ENCODE measurements at places on chromosomes 2 and 18.

DNA sequence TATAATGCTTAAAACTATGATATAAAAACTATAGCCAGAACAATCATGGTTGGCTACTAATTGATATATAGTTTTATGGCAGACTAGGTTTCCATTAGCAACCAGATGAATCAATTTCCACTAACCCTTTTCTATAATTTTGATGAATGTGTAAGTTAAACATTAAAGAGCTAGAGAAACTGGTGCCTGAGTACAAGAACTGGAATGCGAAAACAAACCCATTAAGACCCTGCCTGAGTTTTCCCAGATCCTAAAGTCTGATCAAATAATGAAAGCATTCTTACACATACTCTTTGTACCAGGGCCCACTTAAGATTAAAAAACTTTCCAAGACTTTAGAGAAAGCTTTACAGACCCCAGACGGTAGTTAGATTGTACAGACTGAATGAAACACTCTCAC is 21.3 kb downstream of the MRPL19 start:
- DNase-seq: no peak

DNA sequence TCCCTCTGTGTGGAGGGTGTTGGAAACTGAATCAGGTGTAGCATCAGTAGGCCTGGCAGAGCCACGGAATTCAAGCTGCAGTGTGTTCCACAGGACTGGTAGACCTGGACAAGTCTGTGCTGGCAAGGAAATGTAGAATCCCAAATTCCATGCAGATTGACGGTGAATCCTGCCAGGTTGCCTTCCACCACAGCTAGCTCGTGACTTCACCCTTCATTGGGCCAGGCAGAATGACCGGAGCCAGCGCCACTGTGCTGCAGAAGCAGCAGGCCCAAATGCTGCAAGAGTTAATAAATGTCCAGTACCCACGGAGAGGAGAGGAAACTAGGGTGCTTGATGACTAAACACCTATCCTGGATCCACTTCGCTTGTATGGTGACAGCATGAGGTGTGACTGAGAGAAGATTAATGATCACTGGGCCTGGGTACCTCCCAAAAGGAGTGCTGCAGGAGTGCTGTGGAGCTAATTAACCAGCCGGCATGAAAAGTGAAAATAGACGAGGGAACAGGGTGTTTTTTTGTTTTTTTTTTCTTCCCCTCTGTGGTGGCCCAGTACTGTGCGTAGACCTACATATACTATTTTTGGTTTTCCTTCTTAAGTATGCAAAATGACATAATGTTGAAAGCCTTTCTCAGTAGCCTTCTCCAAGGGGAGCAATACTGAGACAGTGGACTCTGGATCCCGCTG is 122.2 kb downstream of the TANC1 start:
- no peak for DNase-seq

DNA sequence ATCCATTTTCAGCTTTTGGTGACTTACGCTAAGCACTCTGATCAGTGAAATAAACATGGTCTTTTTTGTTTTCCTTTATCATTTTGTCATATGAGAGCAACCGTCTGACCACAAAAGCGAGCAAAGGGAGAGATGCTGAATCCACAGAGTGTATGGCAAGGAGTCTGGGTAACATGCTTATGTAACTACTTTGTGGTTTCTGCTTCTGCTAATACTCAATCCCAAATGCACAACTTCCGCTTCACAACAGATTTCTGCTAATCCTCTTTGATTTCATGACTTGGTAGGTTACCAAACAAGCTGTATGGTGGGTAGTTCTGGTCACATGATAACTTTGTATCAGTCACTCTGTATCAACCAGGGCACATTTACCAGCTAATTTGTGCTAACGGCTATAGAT is 908.4 kb upstream of the CRIM1 start:
- DNase-seq: no peak

DNA sequence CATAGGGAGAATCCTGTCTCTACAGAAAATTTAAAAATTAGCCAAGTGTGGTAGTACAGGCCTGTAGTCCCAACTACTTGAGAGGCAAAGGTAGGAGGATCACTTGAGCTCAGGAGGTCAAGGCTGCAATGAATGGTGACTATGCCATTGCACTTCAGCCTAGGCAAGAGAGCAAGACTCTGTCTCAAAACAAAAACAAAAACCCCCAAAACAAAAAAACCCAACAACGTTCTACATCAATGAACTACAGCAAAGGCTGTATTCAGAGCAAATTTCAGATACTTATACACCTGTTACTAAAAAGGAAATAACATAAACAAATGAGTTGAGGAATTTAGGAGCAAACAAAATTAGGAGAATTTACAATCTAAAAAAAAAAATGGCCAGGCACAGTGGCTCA is 22.6 kb downstream of the YES1 start:
- no peak for DNase-seq

DNA sequence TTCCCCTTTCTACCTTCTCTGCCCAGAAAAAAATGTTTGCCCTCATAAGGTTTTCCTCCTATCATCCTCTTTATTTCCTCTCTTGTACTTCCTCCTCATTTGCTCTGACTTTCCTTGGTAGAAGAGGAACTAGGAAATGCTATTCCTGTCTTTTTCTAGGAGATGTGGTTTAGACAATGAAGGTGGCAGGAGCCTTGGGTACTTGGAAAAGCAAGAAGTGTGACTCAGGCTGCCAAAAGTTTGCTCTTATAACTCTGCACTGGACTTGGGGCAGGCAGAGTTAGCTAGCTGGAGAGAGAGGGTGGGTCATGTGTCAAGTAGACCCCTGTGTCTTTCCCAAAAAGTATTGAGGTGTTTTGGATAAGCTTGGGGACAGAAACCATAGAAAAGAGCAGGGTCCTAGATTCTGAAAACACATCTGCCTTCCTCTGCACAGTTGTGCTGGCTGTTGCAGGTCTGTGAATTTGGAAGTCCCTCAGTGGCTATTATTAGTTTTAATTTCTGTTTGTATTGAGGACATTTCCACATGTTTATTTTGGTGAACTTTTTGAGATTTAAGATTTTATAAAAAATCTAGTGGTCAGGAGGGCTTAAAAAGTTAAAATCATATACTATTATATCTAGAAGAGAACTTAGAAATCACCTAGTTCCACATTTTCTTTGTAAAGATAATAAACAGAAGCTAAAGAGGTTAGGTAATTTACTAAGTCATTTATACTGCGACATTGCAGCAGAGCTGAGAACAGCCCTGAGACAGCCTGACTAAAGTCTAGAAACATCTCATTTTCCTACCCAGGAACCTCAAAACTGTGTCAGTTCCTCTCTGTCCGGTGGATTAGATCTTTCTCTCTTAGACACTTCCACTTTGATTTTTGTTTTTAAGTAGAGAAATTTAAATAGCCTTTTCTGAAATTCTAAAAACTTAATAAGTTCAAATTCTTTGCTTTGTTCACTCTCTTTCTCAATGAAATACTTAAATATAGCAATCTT is 16.0 kb downstream of the INSIG2 start:
- no peak for DNase-seq

DNA sequence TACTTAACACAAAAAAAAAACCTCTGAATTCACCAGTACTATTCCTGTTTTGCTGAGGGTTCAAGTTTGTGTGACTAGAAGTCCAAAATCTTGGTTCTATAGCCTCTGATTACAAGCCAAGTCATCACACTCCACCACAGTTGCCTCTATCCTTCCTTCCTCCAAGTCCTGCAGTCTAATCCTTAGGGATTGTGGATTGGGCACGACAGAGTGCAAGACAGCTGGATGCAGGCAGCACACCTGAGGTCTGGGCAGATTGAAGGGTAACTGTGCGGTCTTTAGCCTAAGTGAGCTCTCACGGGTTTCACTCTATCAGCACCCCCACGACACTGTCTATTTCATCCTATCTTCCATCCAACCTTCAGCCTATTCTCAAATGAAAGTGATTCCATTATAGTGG is 299.4 kb upstream of the ID2 start:
- DNase-seq: no peak

GRCh38 chr18:31252522-31252921 is 65.4 kb upstream of the DSG1 start:
- no peak for DNase-seq

DNA sequence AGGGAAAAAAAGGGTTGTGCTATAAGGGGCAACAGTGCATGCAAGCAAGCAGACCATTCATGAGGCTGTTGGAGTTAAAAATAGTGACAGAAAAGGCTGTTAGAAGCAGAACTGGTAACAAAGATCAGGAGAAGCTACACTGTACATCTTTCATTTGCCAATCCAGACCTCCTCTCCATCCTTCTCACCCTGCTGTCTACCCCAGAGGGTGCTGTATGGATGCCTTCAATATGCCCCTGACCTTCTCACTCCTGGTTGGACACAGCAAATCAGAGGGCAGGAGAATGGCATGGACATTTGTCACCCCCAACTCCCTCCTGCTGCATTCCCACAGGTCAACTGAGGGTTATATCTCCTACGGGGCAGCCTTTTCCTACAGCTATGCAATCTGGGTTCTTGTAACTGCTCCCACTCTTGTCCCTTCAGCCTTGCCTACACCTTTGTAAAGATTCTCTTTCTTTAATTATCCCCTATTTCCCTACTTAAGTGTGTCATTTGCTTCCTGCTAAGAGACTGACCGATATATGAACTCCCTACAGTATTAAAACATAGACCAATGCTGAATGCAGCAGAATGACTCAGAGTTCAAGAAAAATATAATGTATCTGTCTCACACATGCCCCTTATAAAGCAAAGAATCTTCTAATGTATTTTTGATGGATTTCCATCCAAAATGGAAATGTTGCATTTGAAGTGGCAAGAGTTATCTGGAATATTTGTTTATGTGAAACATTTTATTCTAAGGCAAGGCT is 169.2 kb upstream of the NCKAP5 start:
- no peak for DNase-seq

DNA sequence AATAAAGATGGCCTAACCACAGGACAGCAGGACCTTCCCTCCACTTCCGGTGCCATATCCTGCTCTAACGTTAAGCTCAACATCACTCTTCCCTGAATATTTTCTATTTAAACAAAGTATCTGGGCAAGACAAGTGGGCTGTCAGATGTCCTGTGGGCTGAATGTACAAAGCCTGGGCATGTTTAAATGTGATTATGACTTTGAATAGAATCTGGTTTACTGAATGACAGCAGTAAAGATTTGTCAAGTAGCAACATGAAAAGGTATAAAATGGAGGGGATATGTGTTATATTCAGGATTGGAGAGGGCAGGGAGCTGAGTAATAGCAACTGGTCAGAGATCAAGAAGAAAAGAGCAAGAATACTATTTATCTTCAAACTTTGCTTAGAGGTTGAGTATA is 540.9 kb downstream of the NRXN1 start:
- no peak for DNase-seq

DNA sequence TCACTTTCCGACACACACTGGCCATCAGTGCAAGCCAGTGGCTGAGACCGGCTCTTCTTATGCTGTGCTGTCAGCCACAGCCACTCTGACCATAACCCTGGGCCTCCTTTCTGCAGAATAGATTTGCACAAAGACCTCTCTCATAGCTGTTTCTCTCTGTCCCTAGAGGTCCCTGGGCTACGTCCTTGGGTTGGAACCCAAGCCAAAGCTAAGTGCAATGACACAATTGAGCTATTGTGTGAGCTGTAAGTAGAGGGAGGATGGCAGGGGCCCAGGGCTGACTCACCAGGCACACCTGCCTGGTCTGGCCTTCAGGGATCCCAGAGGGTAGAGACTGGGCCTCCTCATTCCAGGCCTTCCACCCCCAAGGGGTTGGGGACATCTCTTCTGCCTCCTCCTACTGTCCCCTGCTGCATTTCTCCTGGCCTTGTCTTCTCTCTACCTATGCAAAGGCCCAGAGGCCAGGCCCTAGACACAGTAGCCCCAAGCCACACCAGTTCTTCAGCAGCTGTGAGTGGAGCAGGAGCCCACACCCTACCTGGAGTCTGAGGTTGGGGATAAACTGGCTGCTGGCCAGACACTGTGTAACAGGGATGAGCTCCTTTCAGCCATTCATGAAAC is 174.6 kb downstream of the NCK2 start:
- no peak for DNase-seq

GRCh38 chr2:238427435-238428162 is 872 bp downstream of the ASB1 start:
- DNase-seq: no peak

DNA sequence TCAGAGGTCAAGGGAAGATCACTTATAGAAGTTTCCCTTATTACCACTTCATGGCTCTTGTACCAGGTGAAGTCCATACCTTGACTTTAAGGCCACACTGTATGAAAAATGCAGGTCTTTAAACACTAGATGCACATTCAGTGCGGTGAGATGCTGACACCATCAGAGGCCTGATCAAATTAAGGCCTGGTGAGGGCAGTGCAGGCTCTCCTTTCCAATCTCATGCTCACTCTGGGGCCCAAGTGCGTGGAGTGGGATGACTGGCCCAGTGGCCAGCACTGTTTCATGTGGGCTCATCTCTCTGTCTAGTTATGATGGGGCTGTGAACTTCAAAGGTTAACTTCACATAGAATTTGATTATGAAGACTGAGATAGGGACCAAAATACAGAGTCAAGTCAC is 281.1 kb downstream of the SLC4A3 start:
- DNase-seq: no peak

GRCh38 chr2:103132536-103133217 is 370.8 kb downstream of the TMEM182 start:
- DNase-seq: no peak

DNA sequence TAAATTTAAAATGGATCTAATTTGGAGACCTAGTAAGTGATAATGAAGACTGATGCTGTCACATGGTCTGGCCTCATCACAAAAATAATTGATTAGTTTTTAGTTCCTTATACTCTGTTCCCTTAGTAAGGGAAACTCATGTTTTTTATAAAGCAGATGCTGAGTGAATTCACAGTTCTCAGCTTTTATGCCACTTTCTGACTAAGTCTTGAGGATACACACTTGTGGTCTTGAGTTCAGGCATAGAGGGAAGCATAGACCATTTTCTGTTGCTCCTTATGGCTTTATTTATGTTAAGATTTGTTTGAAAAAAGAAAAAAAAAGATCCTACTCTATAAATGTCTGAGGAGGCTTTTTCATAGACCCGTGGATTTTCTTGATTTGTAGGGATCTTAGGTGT is 91.1 kb downstream of the MAP4K4 start:
- no peak for DNase-seq

- DNase-seq: no peak
These were observed 14.1 kb downstream of the DYNC2LI1 start for GRCh38 chr2:43787895-43788294.

Measured in activated effector memory CD4-positive, alpha-beta T cell treated with anti-CD3 and anti-CD28 coated beads, Interleukin-2, amount 50 U/mL, for 16 hours (primary cell).